Panc1 (cell line): ENCODE measurements at places on chromosomes 12 and 14. TPM values are rescaled to one million over a fixed set of nuclear protein-coding genes. Genes with fewer than 3 reads are reported as not detected.

The RPS6KA5 gene
- 2.6 TPM for total RNA-seq

The PROX2 gene
- not detected for total RNA-seq

The SOAT2 gene
- total RNA-seq = not detected

DNA sequence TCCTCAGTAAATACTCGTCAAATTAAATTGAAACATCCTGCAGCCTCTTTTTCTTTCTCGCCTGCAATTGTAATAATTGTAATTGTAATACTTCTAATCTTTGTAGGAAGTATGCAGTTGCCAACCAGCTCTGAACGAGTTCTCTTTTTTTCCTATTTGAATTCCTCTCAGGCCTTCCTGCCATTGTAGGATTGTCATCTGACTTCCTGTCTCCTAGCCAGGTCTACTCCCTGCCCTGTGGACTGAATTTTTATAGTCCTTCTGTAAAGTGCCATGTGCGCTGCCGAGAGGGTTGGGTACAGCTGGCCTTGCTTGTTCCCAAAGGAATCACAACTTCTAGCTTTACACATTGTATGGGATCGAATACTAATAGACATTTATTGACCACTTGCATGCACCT lies 183.3 kb downstream of the SSPN start:
- DNase-seq = no peak

DNA sequence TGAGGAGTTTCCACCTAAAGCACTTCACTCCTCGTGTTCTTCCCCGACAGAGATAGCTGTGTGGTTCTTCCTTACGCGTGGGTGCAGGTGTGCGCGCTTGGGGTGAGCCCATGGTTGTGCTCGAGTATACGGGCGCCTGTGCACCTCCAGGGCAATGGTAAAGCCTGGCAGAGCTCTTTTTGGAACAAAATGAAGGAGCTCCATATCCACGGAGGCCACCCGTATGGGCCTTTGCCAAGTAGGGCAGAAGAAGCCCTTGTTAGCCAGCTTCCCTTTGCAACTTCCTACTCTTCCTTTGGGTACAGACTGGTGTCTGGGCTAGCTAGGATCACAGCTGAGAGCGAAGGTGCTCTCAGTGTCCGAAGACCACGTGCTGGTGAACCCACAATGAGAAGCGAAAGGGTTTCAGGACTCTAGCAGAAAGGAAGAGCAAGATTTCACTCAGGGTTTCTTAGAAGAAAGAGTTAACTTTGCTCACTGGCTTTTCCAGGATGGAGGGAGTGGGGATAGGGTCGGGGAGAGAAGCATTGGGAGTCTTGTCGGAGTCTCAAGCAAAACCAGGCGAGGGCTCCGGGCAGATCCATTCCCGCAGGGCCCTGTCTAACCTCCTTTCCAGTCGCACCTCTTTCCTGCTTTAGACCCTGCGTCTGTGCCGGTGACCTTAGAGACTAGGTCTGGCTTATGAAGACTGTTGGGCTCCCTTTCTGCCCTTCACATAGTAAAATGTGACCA lies 960 bp upstream of the LRFN5 start:
- DNase-seq = no peak

The SYCP3 gene
- not detected for total RNA-seq

DNA sequence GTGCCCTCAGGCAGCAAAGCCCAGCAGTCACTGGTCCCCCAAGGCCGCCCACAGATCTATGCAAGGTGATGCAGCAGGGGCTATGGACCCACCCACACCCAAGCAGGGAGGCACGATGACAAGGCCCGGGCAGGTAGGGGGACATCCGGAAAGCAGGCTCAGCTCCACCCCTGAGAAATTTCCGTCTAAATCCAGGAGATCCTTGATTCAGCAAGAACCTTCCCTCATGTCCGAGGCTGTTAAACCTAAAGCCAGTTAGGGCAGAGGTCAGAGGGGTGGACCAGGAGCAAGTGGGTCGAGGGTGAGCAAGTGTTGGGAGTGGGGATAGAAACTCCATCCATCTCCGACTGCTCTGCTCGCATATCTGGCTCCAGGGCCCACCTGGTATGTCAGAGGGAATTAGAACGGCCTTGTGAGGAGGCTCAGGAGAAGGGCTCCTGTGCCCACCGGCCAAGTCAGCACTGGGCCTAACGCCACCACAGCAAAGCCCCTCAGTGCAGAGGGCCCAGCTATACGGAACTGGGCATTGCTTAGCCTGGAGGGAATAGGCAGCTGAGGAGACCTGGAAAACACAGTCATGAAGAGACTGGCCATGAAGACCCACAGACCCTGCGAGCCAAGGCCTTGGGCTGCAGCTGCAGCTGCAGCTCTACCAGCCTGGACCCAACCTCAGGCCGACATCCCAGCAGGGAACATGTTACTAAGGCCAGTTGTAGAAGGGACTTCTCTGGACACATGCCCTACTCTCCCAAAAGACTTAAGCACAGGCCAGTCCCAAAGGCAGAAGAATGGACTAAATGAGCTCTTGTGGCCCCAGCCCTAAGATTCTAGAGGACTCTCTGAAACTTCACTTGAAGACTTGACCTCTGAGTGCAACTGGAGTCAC lies 34.3 kb downstream of the DAD1 start:
- no peak for DNase-seq

DNA sequence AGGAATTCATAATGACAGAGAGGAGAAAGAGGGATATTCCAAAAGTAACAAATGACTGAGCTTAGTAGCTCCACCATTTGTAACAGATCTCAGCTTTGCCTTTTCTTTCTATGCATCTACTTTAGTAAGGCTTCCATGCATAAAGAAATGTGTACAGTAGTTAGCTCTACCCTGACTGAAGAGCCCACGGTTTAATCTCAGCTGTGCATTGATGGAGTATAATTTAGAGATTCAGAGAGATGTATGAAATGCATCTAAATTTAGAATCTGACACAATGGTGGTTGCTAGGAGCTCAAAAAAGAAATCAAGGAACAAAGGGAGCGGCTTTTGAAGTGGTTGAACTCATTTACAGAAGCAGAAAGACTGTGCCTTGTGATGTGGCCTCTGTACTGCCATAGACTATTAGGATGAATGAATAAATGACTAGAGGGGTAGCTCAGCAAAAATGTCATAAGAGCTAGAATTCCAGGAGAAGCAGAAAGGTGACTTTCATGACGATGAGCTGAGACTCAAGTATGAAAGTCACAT lies 838.6 kb downstream of the RPS29 start:
- DNase-seq = no peak

- DNase-seq = no peak
Measured at GRCh38 chr12:106135781-106136180, 3.0 kb downstream of the NUAK1 start.

The KRT7 gene
- 16.8 TPM for total RNA-seq

The HOXC12 gene
- 5.1 TPM for total RNA-seq

The COX8C gene
- not detected for total RNA-seq

The GON7 gene
- total RNA-seq = 9.5 TPM

- DNase-seq = no peak
Measured at GRCh38 chr14:50830932-50831725, at the start of gene NIN. Gene NIN (minus strand): TSS chr14:50831162. CDS start chr14:50822056, 9,106 bp downstream.

The SNX6 gene
- 50.9 TPM for total RNA-seq

DNA sequence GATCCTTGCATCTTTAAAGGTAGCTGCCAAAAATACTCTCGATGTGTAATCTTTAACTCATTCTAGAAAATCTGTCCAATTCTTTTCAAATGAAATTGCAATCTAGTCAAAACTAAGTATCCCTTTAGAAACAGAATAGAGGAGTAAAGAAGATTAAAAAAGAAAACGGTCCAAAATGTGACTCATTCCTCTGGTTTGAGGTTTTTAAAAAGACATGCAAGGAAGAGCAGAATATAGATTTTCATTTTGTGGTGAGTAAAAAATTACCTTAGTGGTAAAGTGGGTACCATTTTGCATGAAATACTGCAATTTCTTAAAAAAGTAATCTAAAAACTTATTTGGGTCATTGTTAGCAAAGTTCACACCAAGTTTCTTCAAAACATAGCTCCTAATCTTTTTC lies 108.4 kb downstream of the BRMS1L start:
- DNase-seq = no peak

DNA sequence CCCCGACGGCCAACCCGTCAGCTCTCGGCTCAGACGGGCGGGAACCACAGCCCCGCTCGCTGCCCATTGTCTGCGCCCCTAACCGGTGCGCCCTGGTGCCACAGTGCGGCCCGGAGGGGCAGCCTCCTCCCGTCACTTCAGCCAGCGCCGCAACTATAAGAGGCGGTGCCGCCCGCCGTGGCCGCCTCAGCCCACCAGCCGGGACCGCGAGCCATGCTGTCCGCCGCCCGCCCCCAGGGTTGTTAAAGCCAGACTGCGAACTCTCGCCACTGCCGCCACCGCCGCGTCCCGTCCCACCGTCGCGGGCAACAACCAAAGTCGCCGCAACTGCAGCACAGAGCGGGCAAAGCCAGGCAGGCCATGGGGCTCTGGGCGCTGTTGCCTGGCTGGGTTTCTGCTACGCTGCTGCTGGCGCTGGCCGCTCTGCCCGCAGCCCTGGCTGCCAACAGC lies at the start of gene WNT1:
Gene WNT1 (plus strand): TSS at position 32 of the 450 bp plus-strand sequence. CDS start 329 bp downstream, at position 361.
- no peak for DNase-seq

GRCh38 chr12:120199595-120200306 lies 1.2 kb downstream of the RPLP0 start:
- DNase-seq = no peak

DNA sequence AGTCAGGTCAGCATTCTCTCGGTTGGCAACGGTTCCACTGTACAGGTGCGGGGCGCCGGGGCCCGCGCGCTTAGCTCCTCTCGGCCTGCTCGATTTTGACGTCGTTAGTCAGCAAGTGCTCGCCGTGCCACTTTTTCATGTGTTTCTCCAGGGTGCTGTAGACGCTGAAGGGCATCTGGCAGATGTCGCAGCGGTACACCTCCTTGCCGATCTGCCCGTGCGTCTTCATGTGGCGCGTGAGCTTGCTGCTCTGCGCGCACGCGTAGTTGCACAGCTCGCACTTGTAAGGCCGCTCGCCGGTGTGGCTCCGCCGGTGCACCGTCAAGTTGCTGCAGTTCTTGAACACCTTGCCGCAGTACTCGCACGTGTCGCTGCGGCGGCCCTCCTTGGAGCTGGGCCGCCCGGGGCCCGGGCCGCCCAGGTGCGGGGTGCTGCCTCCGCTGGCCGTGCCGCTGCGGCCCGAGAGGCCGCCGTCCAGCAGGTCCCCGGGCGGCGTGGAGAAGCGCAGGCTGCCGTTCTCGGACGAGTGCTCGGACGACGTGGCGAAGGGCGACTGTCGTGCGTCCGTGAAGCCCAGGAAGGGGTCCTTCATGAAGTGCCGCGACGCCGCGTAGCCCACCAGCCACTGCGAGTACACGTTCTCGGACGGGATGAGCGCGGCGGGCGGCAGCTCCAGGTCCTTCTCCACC lies 97.8 kb downstream of the BCL11B start:
- no peak for DNase-seq

DNA sequence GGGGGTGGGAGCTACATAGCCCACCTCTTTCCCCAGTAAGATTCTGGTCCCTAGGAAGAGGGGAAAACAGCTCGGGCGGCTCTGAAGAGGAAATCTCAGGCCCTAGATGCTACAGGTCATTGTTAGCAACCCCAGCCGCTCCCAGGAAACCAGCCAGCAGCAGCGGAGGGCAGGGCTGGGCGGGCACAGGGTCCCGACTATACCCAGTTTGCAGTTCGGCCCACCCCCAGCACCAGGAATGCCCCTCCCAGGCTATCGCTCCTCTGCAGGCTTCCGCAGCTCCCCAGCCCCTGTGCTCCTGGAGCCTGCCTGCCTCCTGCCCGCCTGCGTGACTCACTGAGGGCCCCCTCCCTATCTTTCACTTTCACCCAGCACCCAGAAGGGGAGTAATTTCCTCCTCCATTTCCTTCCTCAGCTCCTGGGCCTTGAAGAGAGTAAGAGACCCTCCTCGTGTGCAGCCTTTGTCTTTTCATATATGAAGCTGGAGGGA lies 27.2 kb upstream of the PNMA1 start:
- no peak for DNase-seq
